ENCODE measurements at places on chromosomes 11 and 22. TPM values are rescaled to one million over a fixed set of nuclear protein-coding genes. Genes with fewer than 3 reads are reported as not detected.

DNA sequence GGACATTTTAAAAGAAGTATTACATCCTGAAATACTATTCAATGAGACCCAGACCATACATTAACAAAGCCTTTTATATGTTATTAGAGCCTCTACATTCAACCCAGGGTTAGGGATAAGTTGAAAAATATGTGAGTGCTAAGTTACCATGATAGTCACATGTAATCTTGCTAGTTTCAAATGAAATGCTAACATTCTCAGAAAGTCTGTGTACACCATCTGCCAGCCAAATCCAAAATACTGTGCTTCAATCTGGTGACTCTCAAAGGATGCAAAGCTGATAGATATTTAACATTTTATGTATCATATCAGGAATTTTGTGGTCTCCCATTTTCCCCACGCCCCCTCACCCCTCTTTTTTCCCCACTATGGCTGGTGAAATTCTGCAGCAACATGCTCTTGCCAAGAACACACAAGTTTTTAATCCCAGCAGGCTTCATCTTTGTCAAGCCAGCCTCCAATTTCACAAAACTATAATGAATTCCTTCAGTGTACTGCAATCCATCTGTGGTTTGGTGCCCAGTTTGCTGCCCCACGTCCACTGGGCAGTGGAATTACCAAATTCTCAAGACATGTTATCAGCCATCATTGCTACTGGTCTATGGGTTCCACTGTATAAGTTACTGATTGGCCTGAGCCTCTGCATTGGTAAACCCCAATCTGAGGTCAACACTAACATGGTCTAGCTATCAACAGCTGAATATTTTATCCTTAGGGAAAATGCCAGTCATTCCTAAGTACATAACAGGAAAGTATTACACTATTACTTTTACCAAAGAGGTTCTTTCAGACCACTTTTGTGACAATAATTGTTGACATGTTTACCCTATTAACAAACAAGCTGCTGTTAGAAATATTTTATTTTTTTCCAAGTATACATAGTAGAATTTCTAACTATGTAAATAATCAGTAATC, 1.5 kb upstream of the PICALM start:
- DNase-seq, result no peak

GRCh38 chr11:70677232-70677916, 279.0 kb downstream of the CTTN start:
- no peak for DNase-seq

Gene OR52I2
- not detected for total RNA-seq

DNA sequence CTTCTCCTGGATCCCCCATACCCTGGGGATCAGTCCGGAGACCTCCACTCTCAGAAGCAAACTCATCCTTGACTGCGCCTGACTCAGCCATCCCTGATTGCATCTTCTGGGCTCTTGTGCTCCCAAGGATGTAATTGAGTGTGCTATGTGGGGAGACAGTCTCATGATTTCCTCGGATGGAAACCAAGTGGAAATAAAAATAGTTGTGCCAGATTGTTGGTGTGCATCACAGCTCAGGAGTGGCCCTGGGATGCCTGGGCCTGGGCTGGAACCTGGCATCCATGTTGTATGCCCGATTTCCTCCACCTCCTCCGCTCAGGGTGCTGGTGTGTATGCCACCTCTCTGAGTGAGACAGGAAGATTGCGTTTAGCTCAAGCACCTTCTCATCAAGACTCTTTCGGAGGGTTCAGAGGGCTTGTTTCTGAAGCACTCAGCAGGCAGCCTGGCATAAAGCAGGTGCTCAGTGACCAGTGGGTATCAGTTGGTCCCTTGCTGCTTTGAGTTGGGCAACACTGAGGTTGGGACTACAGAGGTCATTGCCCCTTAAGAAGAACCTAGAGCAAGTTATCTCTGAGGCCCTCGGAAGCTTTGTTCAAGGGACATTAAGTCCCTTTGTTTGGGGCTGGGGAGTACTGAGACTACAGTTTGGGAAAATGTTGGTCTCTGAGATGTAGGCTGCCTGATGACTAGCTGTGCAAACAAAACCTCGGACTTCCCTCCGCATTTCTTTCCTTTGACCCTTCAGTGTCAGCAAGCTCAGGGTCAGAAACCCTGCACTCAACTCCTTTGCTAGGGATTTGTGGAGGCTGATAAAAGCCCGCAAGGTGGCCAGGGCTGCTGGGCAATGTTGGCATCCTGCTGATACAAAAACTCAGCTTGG, 24.8 kb upstream of the MICAL2 start:
- no peak for DNase-seq

Gene SMCO4
- total RNA-seq, result 9.3 TPM

DNA sequence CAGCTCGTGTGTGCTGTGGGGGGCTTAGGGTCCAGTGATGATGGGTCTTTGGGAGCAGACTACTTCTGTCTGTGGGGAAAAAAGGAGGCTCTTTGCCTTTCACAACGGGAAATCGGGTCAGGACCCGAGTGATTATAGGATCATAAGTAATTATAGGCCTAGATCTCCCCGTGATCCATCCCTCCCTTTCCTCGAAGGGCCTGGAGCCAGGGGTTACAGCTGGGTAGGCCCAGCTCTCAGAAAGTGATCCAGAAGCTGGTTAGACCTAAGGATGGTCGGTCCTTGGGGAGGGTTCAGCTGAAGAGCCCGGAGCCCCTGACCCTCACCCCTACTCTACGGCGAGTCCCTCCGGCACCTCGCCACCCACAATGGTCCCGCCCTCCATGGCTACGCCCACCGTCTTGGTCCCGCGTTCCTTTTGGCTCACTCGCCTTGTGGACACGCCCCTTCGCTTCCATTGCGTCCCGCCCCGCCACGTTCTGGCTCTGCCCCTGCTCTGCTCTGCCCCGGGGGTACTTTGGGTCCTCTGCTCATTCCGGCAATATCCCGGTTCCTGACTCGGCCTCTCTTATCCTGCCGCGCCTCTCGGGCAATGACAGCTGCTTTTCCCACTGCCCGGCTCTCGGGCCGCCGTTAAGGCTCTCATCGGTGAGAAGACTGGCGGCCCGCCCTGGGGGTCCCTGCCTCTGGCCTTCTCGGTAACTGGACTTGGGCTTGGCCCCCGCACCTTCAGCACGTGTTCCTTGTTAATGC, 5.0 kb downstream of the IGSF22 start:
- peak; percentile 36 for DNase-seq

Gene TRIM48
- not detected for total RNA-seq

- DNase-seq, result no peak
These were observed 174.3 kb upstream of the FAT3 start for GRCh38 chr11:92050305-92050704.

- no peak for DNase-seq
These were observed 86.4 kb upstream of the SEZ6L start for GRCh38 chr22:26082866-26083265.

- no peak for DNase-seq
These were observed 34.5 kb downstream of the TENM4 start for GRCh38 chr11:79406376-79406775.

DNA sequence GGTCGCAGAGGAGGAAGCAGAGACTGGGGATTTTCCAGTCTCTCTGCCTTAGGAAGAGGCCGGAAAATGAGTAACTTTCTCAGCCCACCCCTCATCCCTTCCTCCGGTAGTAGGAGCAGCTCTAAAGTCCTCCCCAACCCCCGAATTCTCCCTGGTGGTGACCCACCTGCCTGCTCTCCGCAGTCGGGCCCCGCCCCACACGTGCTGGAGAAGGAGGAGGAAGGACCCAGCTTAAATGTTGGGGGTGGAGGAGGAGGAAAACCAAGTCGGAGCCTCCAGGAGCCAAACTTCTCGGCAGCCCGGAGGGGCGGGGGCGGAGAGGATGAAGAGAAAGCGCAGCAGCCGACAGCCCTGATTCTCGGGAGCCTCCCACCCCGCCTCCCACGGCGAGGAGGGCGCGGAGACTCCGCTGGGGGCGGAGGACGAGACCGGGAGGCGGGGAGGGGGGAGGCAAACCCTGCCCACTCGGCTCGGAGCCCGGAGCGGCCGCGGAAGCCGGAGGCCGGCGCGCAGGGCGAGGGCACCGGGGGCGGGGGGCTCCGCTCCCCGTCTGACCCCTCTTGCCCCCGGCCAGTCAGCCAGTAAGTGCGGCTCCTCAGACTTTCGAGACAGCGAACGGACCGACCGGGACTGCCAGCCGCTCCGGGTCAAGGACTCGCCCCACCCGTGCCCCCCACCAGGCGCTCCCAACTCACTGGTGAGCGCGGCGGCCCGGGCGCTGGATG, at the start of gene TPBGL:
TPBGL (plus strand) TSS at position 464 of the 725 bp plus-strand sequence. CDS start 276 bp downstream, outside the sequence.
- DNase-seq, result no peak

Gene DCDC1
- 3.3 TPM for total RNA-seq

DNA sequence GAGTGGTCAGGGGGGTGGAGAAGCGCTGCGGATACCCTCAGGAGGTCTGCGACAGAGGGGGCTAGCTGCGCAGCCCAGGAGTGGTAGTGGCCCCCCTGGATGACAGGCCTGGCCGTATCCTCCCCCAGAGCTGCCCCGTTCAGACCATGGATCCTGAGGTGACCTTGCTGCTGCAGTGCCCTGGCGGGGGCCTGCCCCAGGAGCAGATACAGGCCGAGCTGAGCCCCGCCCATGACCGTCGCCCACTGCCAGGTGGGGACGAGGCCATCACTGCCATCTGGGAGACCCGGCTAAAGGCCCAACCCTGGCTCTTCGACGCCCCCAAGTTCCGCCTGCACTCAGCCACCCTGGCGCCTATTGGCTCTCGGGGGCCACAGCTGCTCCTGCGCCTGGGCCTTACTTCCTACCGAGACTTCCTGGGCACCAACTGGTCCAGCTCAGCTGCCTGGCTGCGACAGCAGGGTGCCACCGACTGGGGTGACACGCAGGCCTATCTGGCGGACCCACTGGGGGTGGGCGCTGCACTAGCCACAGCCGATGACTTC, 505 bp downstream of the NUDT22 start:
- DNase-seq, result no peak

Gene SLC22A9
- 5.6 TPM for total RNA-seq
